ENCODE measurements at places on chromosomes 11 and 22. TPM values are rescaled to one million over a fixed set of nuclear protein-coding genes. Genes with fewer than 3 reads are reported as not detected.

Gene ELMOD1
- total RNA-seq, result not detected

- no peaks in the 10 kb centered on the region for H3K4me1 ChIP-seq
- H3K36me3 ChIP-seq, result no peaks in the 10 kb centered on the region
- H3K4me3 ChIP-seq, result no peak overlapping the region
- no peak overlapping the region for H3K27ac ChIP-seq
These were observed 441.0 kb downstream of the NTM start for GRCh38 chr11:131811383-131811782.

- peak; percentile 59 for DNase-seq
- no peaks in the 10 kb centered on the region for H3K36me3 ChIP-seq
- H3K4me3 ChIP-seq, result no peak overlapping the region
These were observed 13.2 kb upstream of the TSKU start for GRCh38 chr11:76769645-76770586.

Gene SCN2B
- total RNA-seq, result not detected

Gene CCDC117
- total RNA-seq, result 25.2 TPM

Gene HBB
- total RNA-seq, result not detected

DNA sequence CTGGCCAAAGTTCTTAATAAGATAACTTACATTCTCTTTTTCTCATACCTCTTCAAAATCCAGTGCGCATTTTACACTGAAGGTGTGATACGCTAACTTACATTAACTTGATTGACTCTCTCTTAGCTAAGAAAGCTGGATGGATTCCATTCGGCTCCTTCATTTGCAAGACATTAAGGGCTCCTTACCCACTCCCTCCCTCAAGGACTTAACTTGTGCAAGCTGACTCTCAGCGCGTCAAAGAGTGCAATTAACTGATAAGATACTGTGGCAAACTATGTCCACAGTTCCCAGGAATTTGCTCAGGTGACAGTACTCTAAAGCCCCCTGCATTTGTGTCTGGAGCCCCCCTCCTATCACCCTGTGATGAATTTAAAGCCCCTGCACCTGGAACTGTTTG, 6.4 kb upstream of the RFPL1 start:
- H3K27me3 ChIP-seq, result peaks cover 64% of the 10 kb centered on the region
- no peaks in the 10 kb centered on the region for H3K4me1 ChIP-seq
- H3K4me3 ChIP-seq, result no peak overlapping the region
- no peak for DNase-seq
- H3K27ac ChIP-seq, result no peak overlapping the region
- no peaks in the 10 kb centered on the region for H3K36me3 ChIP-seq

Gene SLC16A8
- 0.51 TPM for total RNA-seq

DNA sequence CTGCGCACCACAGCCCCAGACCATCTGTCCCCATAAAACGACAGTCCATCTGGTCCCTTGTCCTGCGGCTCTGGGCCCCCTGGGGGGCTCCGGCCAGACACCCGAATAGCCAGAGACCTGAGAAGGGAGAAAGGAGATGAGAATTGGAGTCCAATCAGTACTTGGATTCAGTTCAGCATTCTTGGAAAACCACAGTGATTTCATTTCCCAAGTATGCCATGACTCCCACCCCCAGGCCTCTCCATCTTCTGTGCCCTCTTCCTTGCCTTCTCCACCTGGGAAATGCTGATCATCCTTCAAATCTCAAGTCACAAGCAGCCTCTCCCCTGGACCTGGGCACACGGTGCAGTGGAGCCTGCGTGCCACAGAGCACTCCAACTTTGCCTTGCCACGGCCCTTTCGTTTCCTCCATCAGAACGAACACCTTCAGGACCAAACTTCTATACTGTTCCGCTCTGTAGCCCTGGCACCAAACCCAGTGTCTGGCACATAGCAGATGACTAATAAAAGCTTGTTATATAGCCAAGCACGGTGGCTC, 10.9 kb upstream of the MFNG start:
- no peak overlapping the region for H3K4me3 ChIP-seq
- peak overlapping the region; percentile 27 for H3K27ac ChIP-seq
- H3K27me3 ChIP-seq, result no peaks in the 10 kb centered on the region
- H3K36me3 ChIP-seq, result no peaks in the 10 kb centered on the region
- peak; percentile 92 for DNase-seq

Gene HMGXB4
- total RNA-seq, result 10.2 TPM

Gene HEPACAM
- total RNA-seq, result not detected

- H3K27ac ChIP-seq, result no peak overlapping the region
- no peak for DNase-seq
These were observed 575.3 kb upstream of the B3GAT1 start for GRCh38 chr11:134987223-134987768.

Gene FIBIN
- total RNA-seq, result 45.3 TPM

- H3K27me3 ChIP-seq, result no peaks in the 10 kb centered on the region
- H3K36me3 ChIP-seq, result no peaks in the 10 kb centered on the region
- H3K4me3 ChIP-seq, result no peak overlapping the region
- H3K27ac ChIP-seq, result peak overlapping the region; percentile 89
- peaks cover 41% of the 10 kb centered on the region for H3K4me1 ChIP-seq
- peak; percentile 53 for DNase-seq
These were observed 15.1 kb upstream of the PAMR1 start for GRCh38 chr11:35540526-35540925.

GRCh38 chr11:30481330-30481729, 104.8 kb downstream of the MPPED2 start:
- no peak for DNase-seq
- H3K36me3 ChIP-seq, result no peaks in the 10 kb centered on the region
- no peak overlapping the region for H3K4me3 ChIP-seq
- no peaks in the 10 kb centered on the region for H3K27me3 ChIP-seq
- no peak overlapping the region for H3K27ac ChIP-seq
- H3K4me1 ChIP-seq, result no peaks in the 10 kb centered on the region

DNA sequence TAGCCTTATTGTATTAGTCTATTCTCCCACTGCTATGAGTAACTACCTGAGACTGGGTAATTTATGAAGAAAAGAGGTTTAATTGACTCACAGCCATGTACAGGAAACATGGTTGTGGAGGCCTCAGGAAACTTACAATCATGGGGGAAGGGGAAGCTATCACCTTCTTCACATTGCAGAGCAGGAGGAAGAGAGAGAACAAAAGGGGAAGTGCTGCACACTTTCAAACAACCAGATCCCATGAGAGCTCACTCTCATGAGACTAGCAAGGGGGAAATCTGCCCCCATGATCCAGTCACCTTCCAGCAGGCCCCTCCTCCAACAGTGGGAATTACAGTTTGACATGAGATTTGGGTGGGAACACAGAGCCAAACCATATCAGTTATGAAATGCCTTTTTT, 179.4 kb downstream of the ARHGAP42 start:
- no peak overlapping the region for H3K27ac ChIP-seq
- no peaks in the 10 kb centered on the region for H3K27me3 ChIP-seq
- peaks cover 10% of the 10 kb centered on the region for H3K4me1 ChIP-seq
- H3K36me3 ChIP-seq, result no peaks in the 10 kb centered on the region

DNA sequence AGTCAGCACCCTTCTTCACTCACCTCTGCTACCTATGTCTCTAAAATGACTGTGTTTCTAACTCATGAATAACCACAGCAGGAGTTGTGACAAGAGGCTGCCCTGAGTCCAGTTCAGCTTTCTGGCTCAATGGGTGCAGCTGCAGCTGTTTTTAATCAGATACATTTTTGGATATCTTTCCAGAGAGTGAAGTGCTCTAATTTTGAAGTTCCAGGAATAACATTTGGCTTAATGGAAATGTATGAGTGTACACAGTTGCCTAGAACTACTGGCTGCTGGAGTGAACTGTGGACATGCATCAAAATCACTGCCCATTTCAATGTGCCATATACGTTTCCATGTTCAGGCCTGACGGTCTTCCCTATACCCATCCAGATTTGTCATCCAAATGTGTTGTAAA, 769.5 kb upstream of the ANO3 start:
- H3K4me3 ChIP-seq, result no peak overlapping the region
- H3K4me1 ChIP-seq, result no peaks in the 10 kb centered on the region
- no peak overlapping the region for H3K27ac ChIP-seq
- H3K36me3 ChIP-seq, result no peaks in the 10 kb centered on the region
- DNase-seq, result no peak

GRCh38 chr22:27146866-27147633, 489.7 kb downstream of the MIAT start:
- no peak overlapping the region for H3K27ac ChIP-seq
- H3K4me3 ChIP-seq, result no peak overlapping the region
- H3K36me3 ChIP-seq, result no peaks in the 10 kb centered on the region
- no peak for DNase-seq
- H3K27me3 ChIP-seq, result no peaks in the 10 kb centered on the region
- peaks cover 24% of the 10 kb centered on the region for H3K4me1 ChIP-seq

DNA sequence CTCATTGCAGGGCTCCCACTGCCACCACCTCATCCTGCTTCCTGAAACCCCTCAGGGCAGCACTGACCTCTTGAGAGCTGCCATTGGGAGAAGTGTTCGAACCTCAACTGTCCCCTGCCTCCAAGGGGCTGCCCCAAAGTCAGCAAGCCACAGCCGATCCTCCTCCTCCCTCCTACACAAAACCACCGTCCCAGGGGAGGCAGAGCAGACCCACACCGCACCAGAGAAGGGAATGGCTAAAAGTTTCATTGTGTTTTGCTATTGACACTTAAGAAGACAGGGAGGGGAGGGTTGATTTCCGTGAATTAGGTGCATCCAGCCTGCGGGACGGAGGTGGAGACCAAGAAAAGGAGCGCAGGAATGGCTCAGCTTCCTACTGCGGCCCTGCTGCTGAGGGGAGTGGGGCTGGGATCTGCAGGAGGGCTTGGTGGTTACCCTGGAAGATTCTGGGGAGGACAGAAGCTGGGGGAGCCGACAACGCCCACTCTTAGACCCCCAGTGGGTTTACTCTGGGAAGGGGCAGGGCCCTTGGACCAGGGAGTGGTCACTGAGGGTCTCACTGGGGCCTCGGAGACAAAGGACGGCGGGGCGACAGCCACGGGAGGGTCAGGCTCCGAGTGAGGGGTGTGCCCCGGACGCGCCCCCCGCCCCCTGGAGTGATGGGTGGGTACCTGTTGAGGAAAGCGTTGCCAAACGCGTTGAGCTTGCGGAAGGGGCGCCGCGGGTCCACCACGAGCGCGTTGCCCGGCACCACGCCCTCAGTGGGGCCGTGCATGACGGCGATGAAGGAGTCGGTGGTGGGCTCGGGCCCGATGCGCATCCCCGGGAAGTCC, 815 bp downstream of the EHD1 start:
- H3K27ac ChIP-seq, result peak overlapping the region; percentile 66
- H3K36me3 ChIP-seq, result peaks cover 12% of the 10 kb centered on the region

Gene SERHL2
- 2.8 TPM for total RNA-seq

- H3K4me1 ChIP-seq, result no peaks in the 10 kb centered on the region
- no peaks in the 10 kb centered on the region for H3K27me3 ChIP-seq
- H3K4me3 ChIP-seq, result no peak overlapping the region
- no peak for DNase-seq
These were observed 62.5 kb upstream of the IZUMO1R start for GRCh38 chr11:94241896-94242295.

- no peaks in the 10 kb centered on the region for H3K36me3 ChIP-seq
- H3K4me1 ChIP-seq, result peaks cover 91% of the 10 kb centered on the region
- H3K4me3 ChIP-seq, result peak overlapping the region; percentile 53
- H3K27ac ChIP-seq, result peak overlapping the region; percentile 99
These were observed 8.8 kb downstream of the BCL9L start for GRCh38 chr11:118916842-118917388.

Gene OR8A1
- not detected for total RNA-seq

DNA sequence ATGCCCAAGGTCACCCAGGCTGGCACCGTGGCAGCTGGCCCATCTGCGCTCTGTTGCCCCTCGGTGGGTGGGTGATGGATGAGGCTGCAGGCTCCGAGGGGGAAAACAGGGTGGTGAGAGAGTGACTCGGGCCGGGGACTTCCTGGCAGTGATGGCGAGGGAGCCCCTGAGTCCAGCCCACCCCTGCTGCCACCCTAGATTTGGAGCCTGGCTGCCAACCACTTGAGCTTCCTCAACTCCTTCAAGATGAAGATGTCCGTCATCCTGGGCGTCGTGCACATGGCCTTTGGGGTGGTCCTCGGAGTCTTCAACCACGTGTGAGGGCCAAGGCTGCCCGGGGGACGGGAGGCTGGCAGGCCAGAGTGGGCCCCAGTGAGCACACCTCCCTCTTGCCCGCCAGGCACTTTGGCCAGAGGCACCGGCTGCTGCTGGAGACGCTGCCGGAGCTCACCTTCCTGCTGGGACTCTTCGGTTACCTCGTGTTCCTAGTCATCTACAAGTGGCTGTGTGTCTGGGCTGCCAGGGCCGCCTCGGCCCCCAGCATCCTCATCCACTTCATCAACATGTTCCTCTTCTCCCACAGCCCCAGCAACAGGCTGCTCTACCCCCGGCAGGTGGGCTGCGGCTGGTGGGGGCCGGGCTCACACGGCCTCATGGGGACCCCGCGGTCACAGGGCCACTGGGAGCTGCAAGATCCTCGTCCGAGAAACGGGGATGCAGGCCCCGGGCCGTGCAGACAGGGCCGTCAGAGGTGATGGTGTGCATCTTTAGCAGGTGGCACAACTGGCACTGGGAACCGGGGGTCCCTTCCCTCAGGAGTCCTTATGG, 10.1 kb downstream of the TCIRG1 start:
- H3K36me3 ChIP-seq, result no peaks in the 10 kb centered on the region
- no peaks in the 10 kb centered on the region for H3K4me1 ChIP-seq
- H3K4me3 ChIP-seq, result no peak overlapping the region
- H3K27ac ChIP-seq, result no peak overlapping the region
- no peaks in the 10 kb centered on the region for H3K27me3 ChIP-seq

DNA sequence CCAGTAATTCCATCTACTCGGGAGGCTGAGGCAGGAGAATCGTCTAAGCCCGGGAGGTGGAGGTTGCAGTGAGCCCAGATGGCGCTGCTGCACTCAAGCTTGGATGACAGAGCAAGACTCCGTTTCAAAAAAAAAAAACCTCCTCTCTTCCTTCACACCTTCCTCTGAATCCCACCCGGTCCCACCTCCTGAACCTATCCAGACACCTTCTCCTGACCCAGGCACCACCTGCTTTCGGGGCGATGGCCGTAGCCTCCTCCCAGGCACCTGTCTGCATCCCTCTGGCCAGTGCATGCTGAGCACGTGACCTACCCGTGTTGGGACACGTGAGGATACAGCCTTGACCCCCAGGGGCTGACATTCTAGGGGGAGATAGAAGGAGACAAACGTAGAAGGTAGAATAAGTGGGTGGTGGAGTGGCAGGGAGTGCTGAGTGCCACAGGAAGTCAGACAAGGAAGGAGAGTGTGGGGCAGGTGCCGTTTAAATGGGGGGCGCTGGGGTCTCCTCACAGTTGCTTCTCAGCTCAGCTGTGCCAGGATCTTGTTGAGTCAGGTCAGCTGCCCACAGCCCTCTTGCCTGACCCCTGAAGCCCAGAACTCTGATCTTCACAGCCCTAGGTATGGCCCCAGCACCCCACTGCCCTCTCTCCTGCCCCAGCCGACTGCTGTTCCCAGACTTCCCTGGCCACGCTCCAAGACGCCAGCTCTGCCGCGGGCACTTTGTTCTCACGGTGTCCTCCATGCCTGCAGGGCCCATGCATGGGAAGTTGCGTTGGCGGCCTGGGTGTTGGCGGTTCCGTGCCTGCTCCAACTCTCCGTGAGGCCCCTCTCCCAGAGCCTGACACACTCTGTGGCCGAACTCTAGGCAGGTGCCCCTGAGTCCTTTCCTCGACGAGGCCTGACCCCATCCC, 1.2 kb upstream of the MIOX start:
- H3K27me3 ChIP-seq, result no peaks in the 10 kb centered on the region
- H3K4me3 ChIP-seq, result no peak overlapping the region
- 0 out of 2 replicates have a peak, but pooled peaks cover 3% of the 10 kb centered on the region for H3K4me1 ChIP-seq
- H3K27ac ChIP-seq, result no peak overlapping the region

- peak; percentile 70 for DNase-seq
- no peaks in the 10 kb centered on the region for H3K36me3 ChIP-seq
- H3K4me3 ChIP-seq, result peak overlapping the region; percentile 92
- no peaks in the 10 kb centered on the region for H3K27me3 ChIP-seq
- H3K27ac ChIP-seq, result peak overlapping the region; percentile 64
These were observed 616 bp downstream of the BTBD10 start for GRCh38 chr11:13462311-13462900.

Gene AGBL2
- 0.63 TPM for total RNA-seq

- H3K27ac ChIP-seq, result no peak overlapping the region
- peaks cover 14% of the 10 kb centered on the region for H3K4me1 ChIP-seq
- no peaks in the 10 kb centered on the region for H3K27me3 ChIP-seq
- H3K4me3 ChIP-seq, result no peak overlapping the region
- DNase-seq, result no peak
These were observed 31.8 kb upstream of the RAPSN start for GRCh38 chr11:47480762-47481161.

Data from GM23248 (cell line).